ENCODE measurements at places on chromosomes 4 and X.
A peak's percentile ranks its signal among the peaks of the same experiment; 100 is the strongest.

GRCh38 chr4:127217586-127218229, 415.0 kb upstream of the INTU start:
- no peak for DNase-seq

DNA sequence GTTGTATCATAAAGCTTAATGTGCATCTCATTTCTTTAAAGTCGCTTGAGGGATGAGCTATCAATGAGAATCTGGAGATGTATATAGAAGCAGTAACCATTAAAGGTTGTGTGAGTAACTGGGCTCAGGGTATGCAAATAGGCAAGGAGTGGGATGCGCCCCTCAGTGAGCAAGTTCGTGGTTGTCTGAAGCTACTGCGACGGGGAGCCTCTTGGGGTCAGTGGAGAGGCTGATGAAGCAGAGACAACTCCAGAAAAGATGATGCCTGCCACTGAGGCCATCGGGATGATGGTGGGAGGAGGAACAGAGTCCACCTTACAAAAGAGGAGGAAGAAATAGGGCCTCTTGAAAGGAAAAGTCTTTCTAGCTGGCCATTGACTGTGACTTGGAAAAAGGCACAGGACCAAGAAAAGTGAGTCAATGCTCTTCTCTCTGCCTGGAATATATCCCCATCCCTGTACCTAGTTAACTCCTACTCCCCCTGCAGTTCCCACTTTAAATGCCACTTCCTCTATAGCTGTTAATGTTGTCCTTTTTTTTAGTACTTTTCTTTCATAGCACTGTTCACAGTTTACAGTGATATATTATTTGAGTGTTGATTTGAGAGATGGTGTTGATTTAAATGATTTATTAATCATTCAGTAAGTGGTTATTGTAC, 51.4 kb upstream of the LSM6 start:
- DNase-seq, result peak; percentile 29

DNA sequence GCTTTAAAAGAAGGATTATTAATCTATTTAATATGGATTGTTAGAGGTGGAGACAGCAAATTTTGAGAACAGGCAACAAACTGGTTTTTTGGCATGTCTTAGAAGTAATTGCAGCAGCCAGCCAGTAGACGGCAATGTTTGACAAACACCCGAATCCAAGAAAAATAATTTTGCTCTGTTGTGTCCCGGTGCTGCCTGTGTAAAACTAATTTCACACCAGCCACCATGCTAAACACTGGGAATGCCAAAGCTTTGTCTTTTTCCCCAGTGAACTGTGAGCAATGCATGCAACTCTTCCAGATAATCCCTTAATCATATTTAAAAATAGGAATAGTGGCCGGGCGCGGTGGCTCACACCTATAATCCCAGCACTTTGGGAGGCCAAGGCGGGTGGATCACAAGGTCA, 25.9 kb downstream of the SMIM31 start:
- no peak for DNase-seq

- no peak for DNase-seq
Observed at GRCh38 chrX:123976706-123977316, 15.3 kb downstream of the STAG2 start.

DNA sequence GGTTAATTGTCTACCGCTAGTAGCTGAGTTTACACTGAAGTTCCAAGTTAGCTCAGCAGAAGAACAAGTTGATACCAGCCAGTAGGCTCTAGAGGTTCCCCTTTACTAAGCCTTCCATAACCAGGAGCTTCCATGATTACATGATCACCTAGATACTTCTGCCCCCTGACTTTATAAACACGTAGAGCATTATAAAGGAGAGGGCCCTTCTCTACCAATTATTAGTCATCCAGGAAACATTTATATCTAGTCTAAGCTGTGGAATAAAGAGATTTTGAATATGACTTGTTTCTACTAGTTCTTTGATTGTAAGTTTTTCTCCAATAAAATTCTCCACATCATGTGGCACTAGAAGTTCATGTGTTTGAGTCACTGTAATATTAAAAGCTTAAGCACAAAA, 818.1 kb upstream of the PCDH10 start:
- no peak for DNase-seq

Measured in T-helper 2 cell treated with Interferon-gamma antibody and Interleukin-4, amounts not matched to agents 5 μg/mL and 100 μg/mL, for 36 hours (primary cell).